ENCODE measurements at places on chromosomes 2 and 18.

DNA sequence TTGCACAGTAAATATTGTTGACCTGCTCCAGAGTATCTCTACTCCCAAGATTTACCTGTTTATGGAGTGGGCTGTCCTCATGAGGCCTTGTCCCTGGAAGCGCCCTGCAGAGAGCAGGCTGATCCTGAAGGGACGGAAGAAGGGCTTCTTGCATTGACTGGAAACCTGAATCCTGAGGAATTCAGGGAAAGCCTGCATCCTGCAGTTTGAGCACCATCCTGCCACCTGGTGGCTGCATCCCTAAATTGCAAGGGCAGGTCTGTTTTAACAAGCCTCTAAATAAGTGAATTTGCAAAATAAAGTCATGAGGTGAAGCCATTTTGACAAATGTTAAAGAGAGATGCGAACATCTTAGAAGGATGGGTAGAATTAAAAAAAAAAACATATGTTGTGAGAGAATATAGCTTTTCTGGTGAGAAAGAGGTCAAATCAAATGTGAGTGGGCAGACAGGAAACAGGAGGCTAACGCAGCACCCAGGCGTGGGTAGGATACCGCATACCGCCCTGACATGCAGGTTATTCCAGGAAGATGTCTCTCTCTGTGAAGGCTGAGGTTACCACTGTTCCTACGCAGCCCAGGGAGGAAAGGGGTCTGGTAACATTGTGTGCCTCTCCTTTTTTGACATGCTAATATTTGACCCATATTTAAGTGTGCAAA lies 754.9 kb downstream of the RNF144A start:
- DNase-seq, result peak; percentile 63

- DNase-seq, result no peak
Measured at GRCh38 chr2:192604295-192604694, 409.6 kb upstream of the TMEFF2 start.

DNA sequence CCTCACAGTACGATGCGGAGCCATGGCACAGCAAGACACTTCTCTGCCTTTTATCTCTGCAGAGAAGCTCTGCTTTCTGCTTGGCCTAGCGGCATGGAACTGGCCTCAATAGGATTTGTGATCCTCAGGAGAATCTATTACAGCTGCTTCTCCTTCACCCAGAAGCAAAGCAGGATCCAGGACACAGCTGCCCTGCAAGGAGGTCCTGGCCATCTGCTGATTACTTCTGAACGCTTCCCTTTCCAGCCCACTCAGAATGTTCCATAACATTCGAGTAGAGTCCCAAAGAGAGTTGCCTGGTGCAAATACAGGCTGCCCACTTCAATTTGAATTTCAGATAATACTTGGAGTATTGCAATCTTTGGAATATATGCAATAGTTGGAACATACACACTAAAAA lies 29.2 kb upstream of the KCNS3 start:
- DNase-seq, result no peak

DNA sequence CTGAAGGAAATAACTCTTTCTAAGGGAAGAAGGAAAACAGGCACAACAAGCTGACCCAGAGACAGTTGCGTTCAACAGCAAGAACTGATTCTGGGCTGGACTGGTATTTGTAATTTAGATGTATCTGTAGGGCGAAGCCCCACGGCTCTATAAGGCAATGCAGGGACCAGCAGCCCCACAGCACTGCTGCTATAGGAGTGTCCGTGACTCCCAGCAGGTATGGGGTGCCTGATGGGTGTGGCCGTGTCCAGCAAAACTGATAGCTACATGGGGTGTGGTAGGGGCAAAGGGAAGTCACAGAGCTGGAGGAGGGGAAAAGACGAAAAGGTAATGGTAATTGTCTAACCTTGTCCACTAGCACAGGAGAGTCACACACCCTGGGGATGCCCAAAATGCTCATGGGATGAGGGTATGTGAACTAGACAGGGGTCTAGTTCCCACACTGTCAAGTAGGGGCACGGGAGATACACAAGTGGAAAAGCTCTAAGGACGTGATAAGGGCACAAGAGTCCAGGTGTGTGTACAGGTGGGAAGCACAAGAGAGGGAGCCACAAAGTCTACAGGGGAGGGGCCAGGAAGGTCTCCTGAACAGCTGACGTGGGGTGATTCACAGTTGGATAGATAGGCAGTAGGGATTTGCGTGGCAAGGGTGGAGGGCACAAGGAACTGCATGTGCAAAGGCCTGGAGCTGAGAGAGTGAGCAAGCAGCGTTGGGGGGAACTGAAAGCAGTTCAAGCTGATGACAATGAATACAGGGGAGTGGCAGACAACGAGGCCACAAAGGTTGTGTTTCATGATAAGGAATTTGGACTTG lies 48.5 kb upstream of the ASPRV1 start:
- peak; percentile 91 for DNase-seq

DNA sequence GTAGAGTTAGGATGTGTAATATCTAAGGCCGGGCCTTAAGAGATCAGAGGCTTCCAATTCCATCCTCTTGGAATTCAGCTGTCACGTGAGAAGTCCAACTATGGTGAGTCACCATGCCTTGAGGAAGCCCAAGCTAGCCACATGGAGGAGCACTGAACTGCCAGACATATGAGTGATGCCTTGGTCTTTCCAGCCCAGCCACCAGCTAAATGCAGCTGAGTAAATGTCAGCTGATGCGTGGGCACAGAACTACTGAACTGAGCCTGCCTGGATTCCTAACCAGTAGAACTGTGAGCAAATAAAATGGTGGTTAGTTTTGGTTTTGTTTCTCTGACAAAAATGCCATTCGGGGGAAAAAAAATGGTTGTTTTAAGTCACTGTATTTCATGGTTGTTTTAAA lies 153.7 kb upstream of the SERTAD2 start:
- peak; percentile 97 for DNase-seq

DNA sequence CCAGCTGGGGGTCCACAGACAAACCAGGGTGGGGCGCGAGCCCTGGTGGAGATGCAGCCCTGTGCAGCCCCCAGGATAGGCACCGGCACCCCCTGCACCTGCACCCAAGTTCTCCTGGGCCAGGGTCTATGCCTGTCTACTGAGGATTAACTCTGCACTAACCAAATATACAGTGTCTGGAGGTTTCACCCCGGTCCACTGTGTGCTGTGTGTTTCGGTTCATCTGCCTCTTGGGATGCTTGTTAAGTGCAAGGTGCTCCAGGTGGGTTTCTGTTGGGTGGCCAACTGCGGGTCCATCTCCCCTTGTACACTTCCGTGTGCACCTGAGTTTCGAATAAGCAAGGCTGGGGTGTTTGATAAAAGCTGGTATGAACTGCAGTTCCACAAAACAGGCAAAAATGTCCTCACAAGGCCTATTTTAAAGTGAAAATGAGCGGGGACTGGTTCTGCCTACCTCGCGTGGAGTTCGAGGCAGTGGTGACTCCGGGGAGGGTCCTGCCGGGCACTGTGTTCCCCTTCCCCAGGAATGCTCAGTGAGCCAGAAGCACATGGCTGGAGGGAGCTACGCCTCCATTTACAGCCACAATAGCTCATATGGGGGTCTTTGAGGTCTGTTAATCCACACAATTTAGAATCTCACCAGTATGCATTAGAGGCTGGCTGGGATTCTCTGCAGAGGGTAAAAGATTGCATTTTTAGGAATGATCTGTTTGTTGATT lies 70.7 kb downstream of the EDAR start:
- no peak for DNase-seq

DNA sequence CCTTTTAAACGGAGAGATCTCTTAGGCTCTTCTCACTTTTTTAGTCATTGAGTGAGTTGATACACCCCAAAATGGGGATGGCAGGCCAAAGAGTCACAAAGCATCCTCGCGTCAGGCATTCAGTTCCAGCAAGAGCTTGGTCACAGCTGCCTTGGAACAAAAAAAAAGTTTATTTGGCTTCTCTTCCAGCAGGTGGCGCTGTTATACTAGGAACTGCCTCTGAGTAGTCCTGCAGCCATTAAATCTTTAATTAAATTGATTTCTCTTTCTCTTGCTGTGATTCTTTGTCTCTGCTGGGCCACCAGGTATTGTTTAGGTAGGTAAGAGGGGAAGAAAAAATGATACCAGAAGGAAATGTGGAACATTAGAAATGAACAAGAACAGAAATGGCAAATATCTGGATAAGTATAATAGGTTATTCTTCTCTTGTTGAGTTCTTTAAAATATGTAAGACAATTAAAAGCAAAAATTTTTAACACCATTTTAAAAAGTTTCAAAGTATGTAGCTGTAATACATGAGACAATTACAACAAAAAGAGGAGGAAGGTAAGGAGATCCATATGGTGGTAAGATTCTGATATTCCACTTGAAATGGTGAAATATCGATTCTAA lies 175.1 kb downstream of the GALNT1 start:
- DNase-seq, result peak; percentile 72

GRCh38 chr2:167856190-167856589 lies 391.2 kb downstream of the STK39 start:
- DNase-seq, result no peak

DNA sequence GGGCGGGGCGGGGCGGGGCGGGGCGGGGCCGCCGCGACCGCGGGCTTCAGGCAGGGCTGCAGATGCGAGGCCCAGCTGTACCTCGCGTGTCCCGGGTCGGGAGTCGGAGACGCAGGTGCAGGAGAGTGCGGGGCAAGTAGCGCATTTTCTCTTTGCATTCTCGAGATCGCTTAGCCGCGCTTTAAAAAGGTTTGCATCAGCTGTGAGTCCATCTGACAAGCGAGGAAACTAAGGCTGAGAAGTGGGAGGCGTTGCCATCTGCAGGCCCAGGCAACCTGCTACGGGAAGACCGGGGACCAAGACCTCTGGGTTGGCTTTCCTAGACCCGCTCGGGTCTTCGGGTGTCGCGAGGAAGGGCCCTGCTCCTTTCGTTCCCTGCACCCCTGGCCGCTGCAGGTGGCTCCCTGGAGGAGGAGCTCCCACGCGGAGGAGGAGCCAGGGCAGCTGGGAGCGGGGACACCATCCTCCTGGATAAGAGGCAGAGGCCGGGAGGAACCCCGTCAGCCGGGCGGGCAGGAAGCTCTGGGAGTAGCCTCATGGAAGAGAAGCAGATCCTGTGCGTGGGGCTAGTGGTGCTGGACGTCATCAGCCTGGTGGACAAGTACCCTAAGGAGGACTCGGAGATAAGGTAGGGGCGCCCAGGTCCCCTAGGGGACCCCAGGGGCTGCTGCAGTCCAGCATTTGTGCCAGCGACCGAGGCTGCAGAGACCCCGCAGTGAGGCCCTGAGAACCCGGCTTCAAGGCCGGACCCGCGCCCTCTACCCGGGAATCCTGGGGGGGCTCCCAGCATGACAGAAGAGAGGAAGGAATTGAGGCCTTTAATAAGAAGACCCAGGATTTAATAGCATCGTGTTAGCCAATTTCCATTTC lies at the start of gene KHK:
TSS of gene KHK (plus strand) at position 49 of the 870 bp plus-strand sequence. CDS start at position 537, 488 bp downstream.
- DNase-seq, result no peak

DNA sequence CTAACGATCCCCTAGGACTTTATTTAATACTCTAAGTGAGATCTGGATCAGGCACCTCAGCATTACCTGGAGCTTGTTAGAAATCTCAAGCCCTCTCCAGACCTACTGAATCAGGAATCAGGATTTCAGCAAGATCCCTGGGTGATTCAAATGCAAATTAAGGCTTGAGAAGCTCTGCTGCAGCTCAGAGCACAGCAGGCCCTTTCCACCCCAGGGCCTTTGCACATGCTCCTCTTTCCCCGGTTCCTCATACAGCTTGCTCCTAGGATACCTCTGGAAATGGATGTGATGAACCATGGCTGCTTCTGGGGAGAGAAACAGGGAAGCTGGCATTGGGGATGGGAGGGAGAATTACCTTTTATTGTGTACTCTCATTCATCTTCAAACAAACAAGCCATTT lies 40.3 kb upstream of the MGAT4A start:
- no peak for DNase-seq

GRCh38 chr18:79866889-79867574 lies 69.3 kb downstream of the KCNG2 start:
- DNase-seq, result no peak

DNA sequence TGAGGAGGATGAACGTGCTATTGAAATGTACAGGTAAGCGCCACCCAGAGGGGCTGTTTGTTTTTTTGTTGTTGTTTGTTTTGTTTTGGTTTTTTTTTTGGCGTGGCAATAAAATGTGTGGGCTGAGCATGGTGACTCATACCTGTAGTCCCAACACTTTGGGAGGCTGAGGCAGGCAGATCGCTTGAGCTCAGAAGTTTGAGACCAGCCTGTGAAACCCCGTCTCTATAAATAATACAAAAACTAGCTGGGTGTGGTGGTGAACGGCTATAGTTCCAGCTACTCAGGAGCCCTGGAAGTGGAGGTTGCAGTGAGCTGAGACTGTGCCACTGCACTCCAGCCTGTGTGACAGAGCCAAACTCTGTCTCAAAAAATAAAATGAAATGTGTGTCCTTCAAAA lies 6.2 kb downstream of the PDCL3 start:
- DNase-seq, result no peak

- DNase-seq, result peak; percentile 63
Measured at GRCh38 chr2:233867993-233868532, at the start of gene MSL3B. MSL3B (minus strand) TSS chr2:233868386.

- DNase-seq, result no peak
Measured at GRCh38 chr18:9191658-9192256, 55.2 kb downstream of the ANKRD12 start.

DNA sequence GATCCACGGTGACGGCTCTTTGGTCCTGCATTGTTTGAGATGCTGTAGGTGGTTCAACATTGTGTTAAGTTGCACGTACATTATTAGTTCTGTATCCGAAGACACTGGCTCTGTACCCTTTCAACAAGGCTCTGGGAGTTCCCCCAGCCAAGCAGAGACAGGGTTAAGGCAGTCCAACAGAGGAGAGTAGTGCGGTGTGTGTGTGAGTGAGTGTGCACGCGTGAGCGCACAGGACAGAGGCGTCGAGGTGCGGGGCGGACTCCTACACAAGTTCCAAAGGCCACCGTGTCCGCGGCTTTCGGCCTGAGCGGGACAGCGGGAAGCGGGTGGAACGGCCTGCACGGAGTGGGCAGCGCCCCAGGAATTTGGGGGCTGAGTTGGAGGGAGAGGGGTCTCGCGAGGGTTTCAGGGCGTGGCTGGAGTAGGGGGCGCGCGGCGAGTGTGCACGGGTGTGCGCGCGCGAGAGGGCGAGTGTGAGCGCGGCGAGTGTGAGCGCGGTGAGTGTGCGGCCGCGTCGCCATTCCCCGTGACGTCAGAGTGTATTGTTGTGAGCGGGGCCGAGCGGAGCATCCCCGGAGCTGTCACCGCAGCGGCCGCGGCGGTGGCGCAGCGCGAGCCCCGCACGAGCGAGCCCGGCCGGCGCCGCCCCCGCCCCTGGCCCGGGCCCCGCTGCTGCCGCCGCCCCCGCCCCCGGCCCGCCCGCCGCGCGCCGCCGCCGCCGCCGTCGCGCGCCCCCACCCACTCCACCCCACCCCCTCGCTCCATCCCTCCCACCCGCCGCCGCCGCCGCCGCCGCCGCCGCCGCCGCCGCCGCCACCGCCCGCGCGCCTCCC lies at the start of gene ASXL3:
TSS of gene ASXL3 (plus strand) at position 535 of the 833 bp plus-strand sequence. CDS start 413 bp downstream, outside the sequence.
- DNase-seq, result no peak

GRCh38 chr2:229463841-229464346 lies 192.8 kb upstream of the PID1 start:
- DNase-seq, result no peak

DNA sequence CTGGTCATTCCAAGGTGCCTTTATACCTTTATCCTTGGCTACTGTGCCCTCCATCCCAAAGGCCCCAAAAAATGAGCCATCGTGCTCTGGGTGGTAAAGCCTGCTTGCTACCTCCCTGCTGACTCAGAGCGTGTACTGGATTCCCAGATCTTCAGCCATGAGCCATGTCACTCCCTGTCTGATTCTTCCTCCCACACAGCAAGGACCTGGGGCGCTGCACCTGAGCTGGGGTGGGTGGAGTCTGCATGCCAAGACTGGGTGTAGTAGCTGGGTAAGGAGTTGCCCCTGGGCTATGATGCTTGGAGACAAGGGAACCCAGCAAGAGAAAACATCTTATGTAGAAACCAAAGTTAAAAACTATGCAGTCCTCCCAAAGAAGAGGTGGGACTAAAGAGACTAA lies 37.2 kb upstream of the APCDD1 start:
- no peak for DNase-seq

- no peak for DNase-seq
Measured at GRCh38 chr2:43412114-43412753, 183.6 kb downstream of the THADA start.
